ENCODE measurements at places on chromosomes 3 and 15.

DNA sequence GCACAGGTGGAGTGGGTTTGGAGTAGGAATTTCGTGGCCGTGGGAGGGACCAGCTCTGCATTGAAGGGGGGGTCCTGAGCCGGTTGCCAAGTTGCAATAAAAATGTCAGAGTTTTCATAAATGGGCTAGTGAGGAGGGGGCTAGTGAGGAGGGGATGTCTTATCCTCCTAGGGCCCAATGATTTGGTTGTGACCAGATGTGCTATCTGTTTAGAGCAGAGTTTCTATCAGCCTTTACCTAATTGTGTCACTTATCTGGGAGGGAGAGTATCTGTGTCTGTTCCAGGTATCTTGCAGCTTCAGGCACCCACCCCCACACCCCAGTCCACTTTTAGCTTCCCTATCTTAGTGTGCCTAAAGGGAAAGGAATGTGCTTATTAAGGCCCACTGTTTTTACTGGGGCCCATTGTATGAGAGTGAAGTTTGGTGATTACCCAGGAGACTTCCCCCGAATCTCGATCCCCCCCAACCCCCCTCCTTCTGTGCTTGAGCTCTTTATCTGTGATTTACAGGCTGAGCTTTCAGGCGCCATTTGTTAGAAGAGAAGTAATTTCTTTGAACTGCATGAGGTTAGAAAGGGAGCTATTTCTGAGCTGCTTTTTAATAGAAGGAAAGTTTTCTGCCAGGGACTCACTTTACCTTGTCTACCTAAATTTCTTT is 42.6 kb downstream of the PPCDC start:
- DNase-seq = no peak

DNA sequence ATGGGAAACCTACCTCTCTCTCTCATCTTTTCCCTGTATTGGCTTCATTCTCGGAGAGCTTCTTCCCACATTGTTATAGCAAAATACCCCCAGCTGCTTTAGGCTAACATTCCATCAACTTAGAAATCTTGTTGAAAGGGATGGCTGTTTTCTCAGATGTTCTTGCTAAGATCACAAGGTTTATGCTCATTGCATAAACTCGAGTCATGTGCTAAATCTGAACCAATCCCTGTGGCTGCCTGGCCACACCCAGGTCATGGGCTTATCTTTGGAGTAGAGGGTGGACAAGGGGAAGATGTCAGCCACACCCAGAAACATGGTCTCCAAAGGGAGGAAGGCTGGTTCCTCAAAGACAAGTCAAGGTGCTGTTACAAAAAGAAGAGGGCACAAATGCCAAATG is 150.6 kb upstream of the UMPS start:
- DNase-seq = no peak

DNA sequence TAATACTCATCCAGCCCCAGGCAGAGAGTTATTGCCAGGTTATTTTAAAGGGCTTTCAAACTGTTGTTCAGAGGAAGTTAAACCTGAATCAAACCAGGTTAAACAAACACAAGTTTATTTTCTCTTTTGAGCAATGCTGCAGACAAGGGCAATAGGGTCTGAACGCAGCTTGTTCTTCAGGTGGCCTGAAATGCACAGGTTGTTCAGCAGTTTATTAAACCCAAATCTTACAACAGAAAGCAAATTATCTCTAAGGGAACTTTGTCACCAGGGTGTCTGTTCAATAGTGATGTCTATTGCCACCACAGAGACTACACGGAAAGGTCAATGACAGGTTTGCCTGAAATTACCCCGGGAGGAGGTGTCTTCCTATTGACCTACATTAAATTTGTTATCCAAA is 134.0 kb downstream of the IL5RA start:
- no peak for DNase-seq

DNA sequence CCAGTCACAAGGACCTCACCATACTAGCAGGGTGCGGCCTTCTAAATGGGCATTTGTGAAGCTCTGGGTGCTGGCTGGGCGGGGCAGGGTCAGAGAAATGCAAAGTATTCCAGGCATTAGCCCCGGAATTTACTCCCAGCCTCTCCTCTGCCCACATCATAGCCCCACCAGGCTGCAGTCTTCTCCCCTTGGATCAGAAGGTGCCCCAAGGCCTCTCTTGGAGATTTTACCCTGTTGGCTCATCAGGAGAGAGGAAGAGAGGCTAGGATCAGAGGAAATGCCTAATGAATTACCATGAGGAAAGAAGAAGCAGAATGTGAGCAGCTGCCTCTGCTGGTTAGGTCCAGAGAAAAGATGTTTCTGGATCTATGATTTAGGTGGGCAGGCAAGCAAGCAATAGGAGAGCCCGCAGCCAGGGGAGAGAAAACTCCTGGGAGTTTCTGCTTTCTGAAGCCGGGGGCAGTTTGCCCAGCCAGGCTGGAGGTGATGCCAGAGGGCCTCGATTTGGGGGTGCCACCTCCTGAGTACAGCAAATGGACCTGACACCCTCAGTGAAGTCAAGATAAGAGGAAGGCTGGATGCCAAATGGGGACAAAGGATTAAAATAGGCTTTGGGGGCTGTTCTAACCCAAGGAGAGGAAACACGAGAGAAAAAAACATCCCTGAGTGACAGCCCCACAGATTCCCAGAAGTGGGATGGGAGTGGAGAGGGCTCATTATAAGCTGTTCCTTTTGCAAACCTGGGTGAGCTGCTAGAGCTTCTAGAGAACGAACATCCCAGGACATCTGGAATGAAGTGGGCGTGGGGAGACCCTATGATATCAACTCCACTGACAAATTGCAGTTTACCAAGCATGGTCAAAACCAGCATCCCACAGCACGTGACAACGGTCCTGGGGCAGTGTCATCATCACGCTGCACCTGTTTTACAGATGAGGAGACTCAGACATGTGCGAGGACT is 65.4 kb downstream of the BDH1 start:
- no peak for DNase-seq

DNA sequence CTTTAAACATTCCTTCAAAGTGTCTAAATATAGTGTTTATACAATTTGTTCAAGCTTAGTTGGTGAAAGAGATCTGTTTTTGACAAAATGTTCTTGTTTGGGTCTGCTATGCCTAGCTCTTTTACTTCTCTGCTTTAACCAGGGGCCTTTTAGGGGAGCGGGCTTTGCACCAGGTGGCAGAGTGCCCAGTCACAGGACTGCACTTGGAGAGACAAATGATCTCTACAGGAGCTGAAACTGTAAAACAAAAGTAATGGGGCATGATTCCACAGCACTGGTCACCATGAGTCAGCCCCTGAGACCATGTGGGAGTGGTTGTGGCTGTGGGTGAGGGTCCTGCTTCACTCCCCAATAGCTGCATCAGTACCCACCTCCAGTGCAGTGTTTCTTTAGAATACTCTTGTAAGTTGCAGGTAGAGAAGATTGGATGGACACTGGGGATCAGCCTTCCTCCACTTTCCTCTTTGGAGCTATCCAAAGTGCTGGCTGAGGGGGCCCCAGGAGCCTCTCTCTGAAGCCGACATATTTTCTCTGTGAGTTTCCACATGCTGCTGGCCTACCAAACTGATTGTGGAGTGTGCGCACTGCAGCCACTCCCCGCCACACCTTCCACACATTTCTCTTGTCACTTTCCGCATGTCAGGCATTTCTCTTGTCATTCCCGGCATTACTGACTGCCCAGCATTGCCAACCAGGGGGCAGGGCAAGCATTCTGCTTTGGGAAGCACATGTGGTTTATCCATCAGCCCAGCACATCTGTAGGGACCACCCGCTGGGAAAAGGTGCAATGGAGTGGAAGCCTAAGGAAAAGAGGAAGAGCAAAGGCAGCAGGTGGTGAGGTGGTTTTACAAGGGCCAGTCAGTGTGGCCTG is 110.0 kb downstream of the EPHB1 start:
- no peak for DNase-seq

GRCh38 chr3:14460342-14461005 is 58.1 kb downstream of the SLC6A6 start:
- DNase-seq = no peak

DNA sequence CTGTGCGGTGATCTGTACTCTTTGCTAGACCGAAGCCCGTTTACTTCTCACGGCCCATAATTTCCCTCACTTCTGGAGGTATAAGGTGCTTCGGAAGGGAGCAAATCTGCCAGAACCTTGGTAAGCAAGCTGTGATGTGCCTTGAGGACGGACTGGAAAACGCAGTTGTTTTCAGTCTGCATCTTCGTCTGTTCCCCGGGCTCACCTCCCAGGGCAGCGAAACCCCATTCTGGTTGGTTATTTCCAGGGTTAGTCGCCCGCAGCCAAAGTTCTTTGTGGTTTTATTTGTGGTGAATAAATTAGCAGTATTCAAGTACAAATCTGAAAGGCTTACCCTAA is 401 bp downstream of the RAMAC start:
- DNase-seq = no peak

DNA sequence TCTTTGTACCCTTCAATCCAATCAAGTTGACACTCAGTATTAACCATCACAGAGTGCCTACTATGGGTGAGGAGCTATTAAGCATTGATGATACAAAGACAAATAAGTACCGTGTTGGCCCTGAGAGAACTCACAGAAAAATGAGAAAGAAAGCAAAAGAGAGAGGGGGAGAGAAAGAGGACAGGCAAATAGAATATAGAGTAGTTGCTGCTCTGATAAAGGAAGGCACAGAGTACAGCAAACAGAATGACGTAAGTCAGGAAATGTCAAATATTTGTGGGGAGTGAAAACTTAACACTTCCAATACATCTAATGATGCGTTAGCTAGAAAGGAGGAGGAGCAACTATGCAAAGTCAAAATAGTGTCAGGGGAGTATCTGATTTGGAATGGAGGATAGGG is 320.6 kb upstream of the KCNH8 start:
- no peak for DNase-seq

DNA sequence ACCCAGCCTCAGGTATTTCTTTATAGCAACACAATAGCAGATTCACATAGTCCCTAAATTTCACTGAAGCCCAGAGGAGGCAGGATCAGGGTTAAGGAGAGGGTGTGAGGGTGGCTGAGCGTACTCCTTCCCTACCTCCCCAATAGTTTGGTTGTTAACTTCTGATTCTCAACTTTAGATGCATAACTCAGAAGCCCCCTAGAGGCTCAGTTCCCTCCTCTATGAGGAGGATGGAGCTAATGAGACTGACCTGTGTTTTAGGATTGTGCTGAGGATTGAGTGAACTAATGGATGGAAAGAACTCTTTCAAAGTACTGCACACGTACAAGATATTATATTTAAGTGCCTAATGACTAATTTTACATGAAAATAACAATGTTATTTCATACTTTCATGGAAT is 249.3 kb upstream of the SOX14 start:
- DNase-seq = no peak

- no peak for DNase-seq
These were observed 374.4 kb downstream of the LPP start for GRCh38 chr3:188528396-188528795.

DNA sequence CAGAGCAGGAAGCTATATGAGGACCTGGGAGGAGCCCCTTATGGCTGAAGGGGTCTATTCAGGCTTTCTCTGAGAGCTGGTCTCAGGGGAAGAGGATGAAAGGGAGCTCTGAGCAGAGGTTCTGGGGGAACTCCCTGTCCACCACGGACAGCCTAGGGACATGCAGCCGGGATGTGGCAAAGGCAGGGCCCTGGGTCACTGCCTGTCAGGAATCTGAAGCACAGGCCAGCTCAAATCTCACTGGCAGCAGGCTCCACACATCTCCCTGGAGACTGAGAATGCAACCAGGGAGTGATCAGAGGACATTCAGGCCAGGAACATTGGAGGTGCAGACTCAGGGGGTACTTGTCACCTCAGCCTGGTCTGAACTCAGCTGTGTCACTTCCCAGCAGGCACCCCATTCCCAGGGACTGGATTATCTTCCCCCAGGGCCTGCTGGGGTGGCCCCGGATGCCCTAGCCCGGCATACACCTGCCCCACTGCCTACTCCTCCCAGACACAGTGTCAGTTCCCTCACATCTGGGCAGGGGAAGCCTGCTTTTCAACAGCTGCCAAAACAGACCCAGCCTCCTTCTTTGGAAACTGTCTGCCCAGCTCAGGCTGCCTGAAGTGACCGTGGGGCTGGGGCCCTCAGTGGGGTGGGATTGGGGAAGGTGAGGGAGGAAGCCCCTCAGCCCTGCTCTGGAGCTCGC is 18.3 kb upstream of the SEMA3F start:
- no peak for DNase-seq

DNA sequence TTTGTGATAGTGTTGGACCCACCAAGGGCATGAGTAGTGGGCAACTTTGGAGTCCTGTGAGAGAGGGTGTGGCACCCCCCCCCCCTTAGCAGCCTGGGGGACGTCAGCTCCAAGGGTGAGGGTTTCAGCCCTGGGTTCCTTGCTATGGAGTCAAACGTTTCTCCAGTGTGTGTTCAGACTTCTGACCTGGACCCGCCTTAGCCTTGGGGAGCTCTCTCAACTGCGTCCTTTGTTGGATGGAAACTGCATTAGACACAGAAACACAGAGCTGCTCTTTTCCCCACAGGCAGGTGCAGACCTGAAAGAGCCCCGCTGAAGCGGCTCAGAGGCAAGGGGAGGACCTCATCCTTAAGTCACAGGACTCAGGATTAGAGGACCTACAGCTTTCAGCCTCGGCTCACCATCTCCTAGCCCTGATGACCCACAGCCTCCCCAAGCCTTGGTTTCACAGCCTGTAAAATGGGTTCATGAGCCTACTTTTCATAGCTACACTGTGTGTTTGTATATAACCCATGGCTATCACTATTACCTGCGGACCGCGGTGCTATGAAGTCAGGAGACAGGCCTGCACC is 19.9 kb downstream of the ZNF710 start:
- DNase-seq = no peak

- no peak for DNase-seq
These were observed 160.7 kb downstream of the FRMD5 start for GRCh38 chr15:44034334-44034733.

DNA sequence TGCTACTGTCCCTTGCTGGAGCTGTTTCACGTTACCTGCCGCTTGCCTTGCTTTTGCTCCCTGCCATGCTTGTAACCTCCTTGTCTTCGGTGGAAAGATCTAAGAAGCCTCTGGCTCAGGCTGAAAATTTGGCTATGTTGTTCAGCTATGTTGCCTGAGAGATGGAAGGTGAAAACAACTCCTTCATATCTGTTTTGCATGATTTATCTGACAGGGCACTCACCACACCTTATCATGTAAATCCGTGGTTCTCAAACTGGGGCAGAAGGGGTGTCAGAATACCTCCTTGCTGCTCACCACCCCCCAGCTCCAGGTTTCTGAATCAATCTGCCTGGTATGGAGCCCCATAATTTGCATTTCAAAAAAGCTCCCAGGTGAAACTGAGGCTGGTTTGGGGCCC is 6.5 kb upstream of the CORO2B start:
- DNase-seq = no peak

DNA sequence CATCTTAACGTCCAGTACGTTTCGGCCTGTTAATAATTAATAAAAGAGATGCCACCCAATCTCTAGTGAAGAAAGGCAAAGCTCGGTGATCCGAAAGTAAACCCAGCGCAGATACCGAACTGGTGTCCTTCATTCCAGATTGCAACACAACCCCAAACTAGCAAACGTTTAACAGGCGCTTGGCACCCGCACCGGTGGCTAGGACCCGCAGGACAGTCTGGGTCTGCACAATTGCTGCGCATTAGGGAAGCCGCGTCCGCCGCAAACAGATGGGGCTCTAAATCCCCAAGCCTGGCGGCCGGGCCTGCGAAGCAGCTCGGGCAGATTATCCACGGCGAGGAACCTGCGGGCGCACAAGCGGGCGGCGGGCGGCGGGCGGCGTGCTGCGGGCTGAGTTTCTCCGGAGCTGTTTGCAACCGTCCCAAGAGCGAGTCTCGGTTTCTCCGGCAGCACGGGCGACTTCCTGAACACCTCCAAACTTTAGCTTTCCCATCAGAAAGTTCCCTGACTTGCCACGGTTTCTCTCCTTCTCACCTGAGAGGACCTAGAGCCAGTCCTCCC is 112.1 kb upstream of the ICE2 start:
- no peak for DNase-seq

GRCh38 chr3:12929801-12930200 is 88.4 kb upstream of the RPL32 start:
- DNase-seq = no peak

Measured in stimulated activated CD8-positive, alpha-beta memory T cell treated with anti-CD3 and anti-CD28 coated beads, Interleukin-4, amount 100 ng/mL, for 4 hours (primary cell).